NCI-H2081 treated with DMSO at 0.1 percent for 48 hours (cell line): ENCODE measurements at places on chromosomes 7 and 10.

GRCh38 chr7:91285696-91286355 is 21.6 kb downstream of the FZD1 start:
- no peak for DNase-seq

- no peak for DNase-seq
These were observed 462.3 kb upstream of the PCDH15 start for GRCh38 chr10:55263327-55263726.

- peak; percentile 60 for DNase-seq
These were observed 181.3 kb downstream of the TAX1BP1 start for GRCh38 chr7:27921081-27921836.

DNA sequence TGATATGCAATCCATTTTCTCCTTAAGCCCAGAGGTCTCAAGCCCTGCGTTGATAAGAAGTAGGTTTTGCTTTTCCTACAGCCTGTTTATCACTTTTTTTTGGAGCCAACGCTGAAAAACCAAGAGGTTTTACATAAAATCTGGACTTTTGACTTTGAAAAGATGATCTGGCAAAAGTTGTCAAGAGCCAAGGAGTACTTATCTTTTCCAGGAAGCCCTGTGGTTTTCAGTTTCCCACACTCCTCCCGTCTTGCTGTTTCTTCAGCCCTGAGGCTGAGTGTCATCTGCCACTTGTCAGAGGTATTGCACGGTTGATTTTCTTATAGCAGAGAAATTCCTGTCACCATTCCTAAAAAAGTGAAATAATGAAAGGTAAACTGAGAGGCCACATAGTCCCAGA is 108.7 kb downstream of the TYW1 start:
- DNase-seq: no peak
